ENCODE measurements at places on chromosomes 4 and X.

DNA sequence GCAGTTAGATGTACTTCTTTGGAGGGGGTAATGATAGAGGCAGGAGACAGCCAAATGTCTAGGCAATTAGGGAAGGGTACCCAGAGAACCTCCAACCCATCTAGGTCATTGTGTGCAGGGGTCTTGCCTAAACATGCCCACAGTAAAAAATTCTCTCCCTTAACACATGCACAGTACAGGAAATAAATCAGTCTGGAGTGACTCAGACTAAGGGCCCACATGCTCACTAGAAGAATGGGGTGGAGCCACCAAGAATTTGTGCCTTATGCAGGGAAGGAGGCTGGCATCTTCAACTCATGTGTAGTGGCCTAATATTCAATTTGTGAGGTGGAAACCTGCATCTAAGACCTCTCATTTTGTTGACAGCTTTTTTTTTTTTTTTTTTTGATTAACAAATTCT, 945.3 kb upstream of the GRIA3 start:
- no peak for DNase-seq

GRCh38 chr4:62191451-62192240, 991.5 kb downstream of the ADGRL3 start:
- DNase-seq = no peak

DNA sequence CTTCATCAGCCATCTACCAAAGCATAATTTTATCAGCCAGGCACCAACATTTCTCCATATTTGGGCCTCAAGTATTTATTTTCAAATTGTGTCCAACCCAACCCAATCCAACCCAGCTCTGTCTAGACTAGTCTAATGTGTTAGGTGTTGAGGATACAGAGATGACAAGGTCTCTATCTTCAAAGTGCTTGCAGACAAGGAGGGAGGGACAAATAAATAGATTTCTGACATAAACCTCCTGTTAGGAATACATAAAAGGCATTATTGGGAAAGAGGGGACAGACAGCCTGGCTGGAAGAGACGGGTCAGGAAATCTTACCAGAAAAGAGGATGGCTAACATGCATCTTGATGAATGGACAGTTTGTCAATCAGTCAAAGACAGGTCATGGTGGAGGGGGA, 115.4 kb upstream of the RPS6KA3 start:
- no peak for DNase-seq

GRCh38 chr4:57233386-57233785, 123.2 kb upstream of the IGFBP7 start:
- DNase-seq = peak; percentile 14

- no peak for DNase-seq
Measured at GRCh38 chrX:151621422-151621821, 57.9 kb downstream of the PASD1 start.

GRCh38 chrX:15619053-15619755, 18.4 kb upstream of the ACE2 start:
- no peak for DNase-seq

- no peak for DNase-seq
Measured at GRCh38 chr4:120659616-120660170, 262.8 kb downstream of the PRDM5 start.

GRCh38 chrX:105697984-105698781, 124.2 kb upstream of the NRK start:
- peak; percentile 3 for DNase-seq

GRCh38 chr4:127347936-127348335, 284.8 kb upstream of the INTU start:
- no peak for DNase-seq

DNA sequence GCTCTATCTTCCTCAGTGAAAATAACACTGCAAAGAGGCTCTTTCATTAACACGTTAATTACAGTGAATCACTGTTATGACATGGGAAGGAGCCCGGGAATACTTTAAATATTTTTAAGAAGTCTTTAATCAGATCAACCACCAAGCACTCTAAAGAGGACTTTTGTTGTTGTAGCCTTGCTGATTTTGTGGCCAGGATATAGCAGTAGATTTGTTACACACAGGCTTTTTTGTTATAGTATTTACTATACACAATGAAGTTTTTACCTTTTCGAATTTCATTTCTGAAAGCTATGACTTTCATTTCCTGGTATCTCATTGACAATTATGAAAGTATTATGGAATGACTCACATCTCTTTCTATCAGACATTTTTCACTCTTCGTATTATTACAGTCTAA, 20.3 kb downstream of the FGF13 start:
- no peak for DNase-seq

DNA sequence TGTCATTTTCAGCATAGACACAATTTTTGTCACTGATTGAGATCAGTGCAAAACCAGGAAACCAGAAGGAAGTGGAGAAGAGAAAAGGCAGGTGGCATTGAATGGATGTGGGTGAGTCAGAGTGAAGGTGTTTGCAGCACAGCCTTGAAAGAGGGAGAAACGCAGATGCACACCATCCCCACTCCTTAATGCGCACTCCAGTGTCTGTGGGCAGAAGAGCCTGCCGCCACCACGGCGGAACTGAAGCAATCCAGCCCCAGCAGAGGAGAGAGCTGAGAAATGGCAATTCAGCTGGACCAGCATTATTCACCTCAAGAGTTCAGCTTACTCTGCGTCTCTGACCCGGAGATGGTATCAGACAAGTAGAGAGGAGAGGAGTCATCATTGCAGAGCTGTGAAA, 393.1 kb upstream of the FRG1 start:
- DNase-seq = no peak

DNA sequence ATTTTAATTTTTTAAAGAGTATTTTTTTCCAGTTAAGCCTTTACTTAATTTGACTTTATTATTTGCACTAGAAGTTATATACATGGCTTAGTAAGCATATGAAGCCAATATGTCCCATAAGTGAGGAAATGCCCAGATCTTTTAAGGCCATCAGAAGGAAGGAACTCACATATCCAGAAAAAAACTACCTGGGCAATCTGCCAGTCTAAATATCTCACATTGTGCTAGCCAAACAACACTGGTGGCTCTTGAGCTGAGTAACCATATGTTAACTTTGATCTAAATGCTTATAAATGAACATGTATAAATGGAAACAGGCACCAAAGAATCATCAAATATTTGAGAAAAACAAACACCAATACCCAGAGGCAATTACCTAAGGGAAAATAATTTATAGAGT, 138.6 kb upstream of the APOOL start:
- DNase-seq = no peak

- DNase-seq = no peak
Measured at GRCh38 chrX:147811803-147812202, 99.9 kb upstream of the FMR1 start.
